ENCODE measurements at places on chromosomes 7 and 10.

DNA sequence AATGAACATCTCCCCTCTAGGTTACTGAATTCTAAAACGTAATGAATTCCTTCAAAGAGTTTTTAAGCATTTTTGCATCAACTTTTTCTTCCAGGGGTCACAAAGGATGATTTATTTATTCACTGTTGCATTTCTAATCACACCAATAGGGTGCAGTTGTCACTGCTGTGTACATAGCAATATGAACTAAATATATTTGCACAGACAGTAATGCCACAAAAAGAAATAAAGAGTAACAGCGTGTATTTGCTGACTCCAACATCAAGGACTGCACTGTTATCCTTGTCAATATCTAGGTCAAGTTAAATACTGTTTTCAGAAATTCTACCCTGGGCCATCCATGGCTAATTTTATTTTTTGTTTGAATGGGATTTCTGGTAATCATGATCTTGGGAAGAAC is 138.0 kb downstream of the FRMD4A start:
- DNase-seq, result no peak

GRCh38 chr7:117639966-117640365 is 160.1 kb downstream of the CFTR start:
- DNase-seq, result no peak

GRCh38 chr7:2687881-2688318 is at the start of gene AMZ1:
TSS of gene AMZ1 (plus strand) at chr7:2688202. CDS start at chr7:2700452, 12,250 bp downstream.
- DNase-seq, result no peak

DNA sequence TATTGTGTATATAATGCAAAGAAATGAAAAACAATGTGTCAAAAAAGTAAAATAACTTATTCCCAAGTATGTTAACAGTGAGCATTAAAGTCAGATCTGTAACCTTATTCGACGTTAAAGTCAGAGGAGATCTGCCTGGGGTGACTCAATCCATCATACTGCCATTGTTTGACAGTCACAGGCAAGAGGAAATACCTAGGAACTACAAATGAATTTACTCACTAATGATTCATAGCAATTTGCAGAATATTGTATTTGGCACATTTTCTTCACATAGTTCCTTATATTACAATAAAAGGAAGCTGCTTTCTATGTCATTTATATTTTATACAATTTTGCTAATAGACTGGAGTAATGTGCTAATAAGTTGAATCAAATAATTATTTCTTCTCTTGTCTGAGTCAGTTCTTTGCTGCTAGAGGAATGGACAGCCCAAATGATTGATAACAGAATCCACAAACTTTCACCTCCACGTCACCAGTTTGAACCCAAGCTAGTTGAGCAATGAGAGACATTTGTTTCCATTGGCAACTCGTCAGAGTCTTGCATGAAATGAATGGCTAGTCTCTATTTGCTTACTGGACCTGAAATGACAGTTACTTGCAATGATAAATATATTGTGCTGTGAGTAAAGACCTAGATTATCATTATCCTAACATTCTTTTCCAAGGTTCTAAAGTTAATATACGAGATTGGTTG is 48.5 kb upstream of the TMEM106B start:
- DNase-seq, result no peak

- DNase-seq, result no peak
Observed at GRCh38 chr7:40105879-40106473, 28.4 kb downstream of the MPLKIP start.

GRCh38 chr10:3875842-3876235 is 90.8 kb upstream of the KLF6 start:
- no peak for DNase-seq

DNA sequence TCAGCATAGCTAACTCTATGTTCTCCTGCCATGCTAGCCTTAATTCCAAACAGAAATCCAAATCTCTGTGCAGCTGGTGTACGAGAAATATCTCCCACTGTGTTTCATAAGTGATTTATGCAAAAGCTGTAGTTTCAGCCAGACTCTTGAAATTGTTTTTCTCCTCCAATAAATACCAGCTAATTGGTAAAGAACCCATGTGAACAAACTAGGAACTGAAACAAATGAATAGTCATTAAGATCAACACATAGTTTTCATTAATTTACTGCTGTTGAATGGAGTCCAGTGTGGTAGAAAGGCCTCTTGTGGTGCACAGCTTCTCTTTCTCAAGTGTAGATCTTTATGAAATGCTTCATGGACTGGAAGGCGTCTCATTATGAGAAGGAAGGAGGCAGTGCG is 18.4 kb downstream of the PPP1R17 start:
- no peak for DNase-seq
